ENCODE measurements at places on chromosomes 3 and 15.

DNA sequence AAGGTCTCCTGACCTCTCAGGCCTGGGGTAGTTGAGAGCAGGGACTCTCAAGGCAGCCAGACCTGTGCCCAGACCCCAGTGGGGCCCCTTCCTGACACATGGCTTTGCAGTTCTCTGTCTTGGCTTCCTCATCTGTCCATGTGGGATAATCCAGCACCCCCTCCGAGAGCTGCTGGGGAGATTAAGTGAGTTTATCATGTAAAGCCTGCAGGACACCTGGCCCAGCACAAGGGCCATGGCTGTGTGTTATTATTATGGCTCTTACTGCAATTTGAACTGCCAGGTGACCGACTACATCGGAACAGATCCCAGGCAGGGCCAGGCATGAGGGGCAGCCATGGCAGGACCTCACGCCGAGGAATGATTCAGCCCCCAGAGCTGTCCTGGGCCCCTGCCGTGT lies 12.6 kb downstream of the DUSP7 start:
- no peak for DNase-seq

- DNase-seq = no peak
Measured at GRCh38 chr3:38221005-38221404, 44.6 kb upstream of the SLC22A13 start.

DNA sequence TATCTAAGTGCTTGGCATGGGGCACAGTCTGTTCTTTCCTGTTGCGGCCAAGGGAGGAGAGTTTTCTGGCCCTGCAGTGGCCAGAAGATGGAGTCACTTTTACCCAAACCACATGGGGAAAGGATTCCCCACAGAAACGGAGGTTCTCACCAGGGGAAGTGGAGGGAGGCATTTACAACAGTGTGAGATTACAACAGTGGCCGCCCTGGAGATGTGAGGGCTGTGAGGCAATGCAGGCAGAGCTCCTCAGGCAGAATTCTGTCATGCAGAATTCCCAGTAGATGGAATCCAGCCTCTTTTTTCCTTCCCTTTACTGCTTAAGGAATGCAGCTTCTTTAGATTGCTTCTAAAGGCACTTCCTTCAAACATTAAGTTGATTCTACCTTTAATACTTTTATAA lies 83.1 kb downstream of the CACNA1D start:
- no peak for DNase-seq

DNA sequence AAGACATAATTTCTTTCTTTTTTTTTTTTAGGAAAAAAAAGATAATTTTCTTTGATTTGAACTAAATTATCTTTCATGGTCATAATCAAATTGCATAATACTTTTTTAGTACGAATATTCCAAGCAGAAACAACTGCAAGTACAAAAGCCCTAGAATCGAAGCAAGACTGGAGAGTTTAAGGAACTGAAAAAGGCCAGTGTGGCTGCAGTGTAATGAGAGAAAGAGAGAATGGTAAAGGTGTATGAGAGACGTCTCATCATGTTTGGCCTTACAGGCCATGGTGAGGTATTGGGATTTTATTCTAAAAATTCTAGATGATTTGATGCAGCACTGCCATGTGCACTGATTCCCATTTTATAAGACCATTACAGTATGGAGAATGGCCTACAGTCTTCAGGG lies 180.9 kb downstream of the SUCNR1 start:
- no peak for DNase-seq

DNA sequence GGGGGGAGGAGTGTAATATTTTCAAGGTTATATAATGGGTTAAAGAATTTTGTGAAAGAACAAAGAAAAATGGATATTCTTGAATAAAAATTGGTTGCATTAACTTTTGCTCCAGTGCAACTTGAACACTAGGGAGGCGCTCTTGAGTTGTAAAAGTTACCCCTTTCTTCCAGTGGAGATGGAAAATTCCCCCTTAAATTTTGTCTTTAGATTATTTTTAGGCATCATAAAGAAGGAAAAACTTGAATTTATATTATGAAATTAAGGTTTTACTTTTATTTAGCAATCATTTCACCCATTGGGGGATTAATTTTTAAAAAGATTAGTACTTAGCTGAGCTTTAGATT lies 550 bp upstream of the CHD2 start:
- DNase-seq = no peak

DNA sequence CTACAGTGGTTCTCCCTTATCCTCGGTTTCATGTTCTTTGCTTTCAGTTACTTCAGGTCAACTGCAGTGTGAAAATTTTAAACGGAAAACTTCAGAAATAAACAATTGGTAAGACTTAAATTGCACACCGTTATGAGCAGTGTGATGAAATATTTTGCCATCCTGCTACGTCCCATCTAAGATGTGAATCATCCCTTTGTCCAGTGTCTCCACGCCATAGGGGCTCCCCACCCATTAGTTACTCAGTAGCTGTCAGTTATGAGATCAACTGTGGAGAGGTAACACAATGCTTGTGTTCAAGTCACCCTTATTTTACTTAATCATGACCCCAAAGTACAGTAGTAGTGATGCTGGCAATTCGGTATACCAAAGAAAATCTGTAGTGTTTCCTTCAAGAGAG lies 47.4 kb downstream of the TJP1 start:
- DNase-seq = no peak

DNA sequence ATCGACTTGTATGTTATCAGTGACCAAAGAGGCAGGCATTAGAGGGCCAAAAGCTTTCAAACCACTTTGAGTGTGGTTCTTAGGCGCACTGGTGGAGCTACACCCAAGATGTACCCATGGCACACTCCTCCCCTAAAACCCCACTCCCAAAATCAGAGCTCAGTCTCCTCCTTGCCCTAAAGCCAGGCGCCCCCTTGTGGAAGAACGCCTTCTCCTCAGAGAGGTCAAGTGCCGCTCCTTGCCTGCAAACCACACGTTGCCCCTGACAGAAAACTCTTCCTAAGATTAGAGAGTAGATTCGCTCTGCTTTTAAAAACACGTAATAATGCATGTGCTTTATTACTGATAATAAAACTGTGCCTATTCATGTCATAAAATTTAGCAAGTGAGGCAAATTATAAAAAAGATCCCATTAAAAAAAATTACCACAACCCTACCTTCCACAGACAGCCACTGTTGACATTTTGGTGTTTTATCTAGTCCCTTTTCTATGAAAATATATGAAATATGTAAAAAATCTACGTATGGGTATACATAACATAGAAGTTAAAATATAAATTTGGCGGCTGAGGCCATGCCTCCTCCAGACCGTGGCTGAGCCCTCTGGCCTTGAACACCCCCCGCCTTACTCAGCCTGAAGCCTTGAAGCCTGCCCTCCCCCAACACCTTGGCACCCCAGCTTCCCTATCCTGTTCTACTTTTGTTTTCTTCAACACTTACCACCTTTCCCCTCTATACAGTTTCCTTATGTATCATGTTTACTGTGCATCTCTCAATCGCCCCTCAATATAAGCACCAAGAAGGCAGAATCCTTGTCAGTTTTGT lies 33.5 kb downstream of the BCL2L10 start:
- peak; percentile 96 for DNase-seq

- DNase-seq = no peak
Measured at GRCh38 chr3:10823516-10823818, 7.4 kb downstream of the SLC6A11 start.

GRCh38 chr3:125386811-125387210 lies 11.7 kb upstream of the ZNF148 start:
- no peak for DNase-seq

GRCh38 chr15:26374806-26375205 lies 398.1 kb downstream of the GABRB3 start:
- no peak for DNase-seq

- no peak for DNase-seq
Measured at GRCh38 chr15:73368301-73369136, at the start of gene HCN4. Gene HCN4, minus strand, starts transcription at chr15:73368958. Its CDS starts 688 bp downstream, at chr15:73368270.

- DNase-seq = no peak
Measured at GRCh38 chr3:13495351-13495813, 15.3 kb downstream of the HDAC11 start.

DNA sequence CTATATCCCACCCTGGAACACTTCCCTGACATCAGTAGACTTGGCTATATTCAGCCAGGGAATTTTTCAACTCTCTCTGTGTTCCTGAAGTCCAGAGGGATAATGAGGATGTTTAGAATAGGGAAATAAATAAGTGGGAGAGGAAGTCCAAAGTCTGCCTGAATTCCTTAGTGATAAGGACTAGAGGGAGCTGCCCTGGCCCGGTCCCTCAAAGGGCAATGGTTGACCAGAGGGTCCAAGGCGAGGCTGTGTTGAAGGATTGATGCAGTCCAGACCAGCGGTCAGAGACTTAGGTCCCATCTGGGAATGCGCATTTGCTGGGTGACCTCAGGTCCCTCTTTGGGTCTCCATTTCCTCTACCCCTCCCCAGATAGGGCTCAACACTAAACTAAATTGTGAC lies 7.9 kb downstream of the VIPR1 start:
- DNase-seq = no peak

GRCh38 chr3:119346076-119346496 lies 51.9 kb downstream of the ARHGAP31 start:
- peak; percentile 70 for DNase-seq

GRCh38 chr15:101723171-101723873 lies 951 bp downstream of the TARS3 start:
- peak; percentile 21 for DNase-seq

DNA sequence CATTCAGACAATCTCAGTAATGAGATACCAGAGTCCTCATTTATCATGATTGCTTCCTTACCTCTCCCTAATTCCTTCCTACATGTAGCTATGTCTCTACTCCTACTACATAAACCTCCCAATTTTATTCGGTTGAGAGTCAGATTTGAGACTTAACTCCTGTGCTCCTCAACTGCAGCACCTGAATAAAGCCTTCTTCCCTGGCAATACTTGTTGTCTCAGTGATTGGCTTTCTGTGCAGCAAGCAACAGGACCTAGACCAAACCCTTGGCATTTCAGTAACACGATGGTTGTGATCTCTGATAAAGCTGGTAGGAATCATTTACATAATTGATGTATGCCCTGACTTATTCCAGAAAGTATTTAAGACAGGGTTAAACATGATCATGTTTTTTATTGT lies 106.7 kb upstream of the NANOGP8 start:
- DNase-seq = no peak

- DNase-seq = peak; percentile 54
Measured at GRCh38 chr3:185677146-185677829, 91.2 kb downstream of the SENP2 start.

GRCh38 chr15:25771338-25771706 lies 91.8 kb downstream of the ATP10A start:
- DNase-seq = peak; percentile 36

GRCh38 chr3:15769256-15769915 lies 28.4 kb downstream of the ANKRD28 start:
- DNase-seq = no peak

DNA sequence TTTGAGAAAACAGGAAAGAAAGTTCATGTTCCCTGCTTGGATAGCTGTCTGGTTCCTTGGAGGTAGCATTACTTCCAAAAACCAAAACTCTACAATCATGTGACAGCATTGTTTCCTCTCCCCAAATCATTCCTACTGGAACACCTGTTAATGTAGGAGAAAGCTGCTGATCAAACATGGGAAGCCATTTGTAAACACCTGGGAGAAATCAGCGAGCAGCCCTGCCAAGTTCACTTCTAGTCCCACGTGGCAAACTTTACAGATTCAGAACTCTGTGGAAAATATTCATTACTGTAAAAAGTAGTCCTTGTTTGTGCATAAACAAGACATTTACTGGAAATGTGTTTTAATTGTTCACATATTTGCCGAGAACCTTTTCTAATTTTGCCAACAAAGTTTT lies 275.5 kb upstream of the AZI2 start:
- DNase-seq = no peak

DNA sequence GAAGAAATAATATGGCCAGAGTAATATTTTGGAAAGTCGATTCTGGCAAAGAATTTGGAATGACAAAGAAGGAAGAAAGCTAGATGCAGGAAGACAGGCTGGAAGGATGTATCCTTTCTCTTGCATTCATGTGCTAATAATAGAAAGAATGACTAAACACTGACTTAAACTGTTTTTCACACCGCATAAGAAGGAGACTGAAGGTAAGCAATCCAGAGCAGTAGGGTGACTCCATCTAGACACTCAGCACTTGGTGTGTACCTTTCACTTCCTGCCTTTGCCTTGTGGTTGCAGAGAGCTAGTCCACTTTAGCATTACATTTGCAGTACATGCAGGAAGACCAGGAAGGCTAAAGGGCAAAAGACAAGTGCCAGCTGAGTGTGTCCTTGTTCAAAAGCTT lies 234.6 kb downstream of the RBMS3 start:
- DNase-seq = peak; percentile 60

DNA sequence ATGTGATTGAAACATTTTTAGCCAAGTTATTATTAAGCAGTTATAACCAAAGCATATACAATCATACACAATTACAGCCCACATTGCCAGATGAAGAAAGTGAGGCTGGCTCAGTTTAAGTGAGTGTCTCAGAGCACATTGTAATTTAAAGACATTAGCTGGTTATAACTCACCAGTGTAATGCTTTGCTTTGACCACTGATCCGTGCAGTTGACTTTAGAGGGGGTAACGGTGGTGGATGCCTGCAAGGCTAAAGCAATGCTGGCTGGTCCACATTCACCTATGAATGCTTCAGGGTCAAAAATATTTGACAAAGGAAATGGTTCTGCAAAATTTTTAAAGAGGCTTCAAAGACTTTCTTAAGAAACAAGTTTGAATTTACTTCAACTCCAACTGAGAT lies 1.2 kb downstream of the C3orf85 start:
- no peak for DNase-seq

DNA sequence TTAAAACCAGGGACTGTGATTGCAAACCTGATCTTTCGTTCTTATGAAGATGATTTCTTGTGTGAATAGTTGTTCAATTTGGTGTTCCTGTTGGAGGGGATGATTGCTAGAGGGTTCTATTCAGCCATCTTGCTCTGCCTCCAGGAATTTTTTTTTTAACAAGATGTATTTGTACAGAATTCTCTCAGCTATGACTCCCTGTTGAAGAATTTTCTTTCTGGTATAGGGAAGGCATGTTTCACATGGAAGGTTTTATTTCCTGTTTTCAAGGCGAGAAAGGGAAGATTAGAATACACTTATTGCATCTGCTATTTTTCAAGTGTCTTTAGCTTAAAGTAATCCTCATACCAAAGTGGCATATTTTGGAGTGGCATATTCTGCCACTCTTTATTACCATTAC lies 5.6 kb upstream of the LRRC34 start:
- DNase-seq = no peak

Measured in HAP-1 (cell line).